Fibroblast of skin of left biceps (primary cell): ENCODE measurements at places on chromosomes 6 and 20.

DNA sequence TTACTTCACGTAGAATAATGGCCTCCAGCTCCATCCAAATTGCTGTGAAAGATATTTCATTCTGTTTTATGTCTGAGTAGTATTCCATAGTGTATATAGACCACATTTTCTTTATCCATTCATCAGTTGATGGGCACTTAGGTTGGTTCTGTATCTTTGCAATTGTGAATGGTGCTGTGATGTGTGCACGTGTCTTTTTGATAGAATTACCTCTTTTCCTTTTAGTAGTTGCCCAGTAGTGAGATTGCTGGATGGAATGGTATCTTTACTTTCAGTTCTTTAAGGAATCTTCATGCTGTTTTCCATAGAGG, 91.8 kb downstream of the CARMIL1 start:
- no peak for DNase-seq

DNA sequence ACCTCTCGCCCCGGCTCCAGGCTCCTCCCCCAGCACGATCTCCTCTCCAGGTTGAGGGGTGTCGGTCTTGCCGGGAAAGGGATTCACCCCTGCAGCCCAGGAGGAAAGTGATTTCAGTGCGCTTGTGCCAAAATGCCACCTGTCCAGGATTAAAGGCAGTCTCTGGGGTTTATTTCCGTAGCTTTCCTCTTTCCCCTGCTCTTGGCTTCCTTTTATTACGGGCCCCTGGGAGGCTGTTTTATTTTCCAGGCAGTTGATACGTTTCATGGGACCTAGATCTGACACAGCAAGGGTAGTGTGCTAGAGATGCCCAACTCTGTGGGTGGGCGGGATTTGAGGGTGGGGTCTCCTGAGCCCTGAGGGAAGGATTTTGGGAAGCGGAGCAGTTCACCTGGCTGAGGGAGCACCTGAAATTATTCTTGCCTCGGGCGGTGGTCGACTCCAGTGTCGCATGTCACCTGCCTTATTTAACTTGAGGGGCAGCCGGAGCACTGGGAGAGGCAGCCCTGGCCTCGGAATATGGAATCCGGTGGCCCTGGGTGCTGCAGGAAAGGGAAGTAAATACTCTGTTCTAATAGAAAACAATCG, 9.5 kb upstream of the NKX2-2 start:
- no peak for DNase-seq

DNA sequence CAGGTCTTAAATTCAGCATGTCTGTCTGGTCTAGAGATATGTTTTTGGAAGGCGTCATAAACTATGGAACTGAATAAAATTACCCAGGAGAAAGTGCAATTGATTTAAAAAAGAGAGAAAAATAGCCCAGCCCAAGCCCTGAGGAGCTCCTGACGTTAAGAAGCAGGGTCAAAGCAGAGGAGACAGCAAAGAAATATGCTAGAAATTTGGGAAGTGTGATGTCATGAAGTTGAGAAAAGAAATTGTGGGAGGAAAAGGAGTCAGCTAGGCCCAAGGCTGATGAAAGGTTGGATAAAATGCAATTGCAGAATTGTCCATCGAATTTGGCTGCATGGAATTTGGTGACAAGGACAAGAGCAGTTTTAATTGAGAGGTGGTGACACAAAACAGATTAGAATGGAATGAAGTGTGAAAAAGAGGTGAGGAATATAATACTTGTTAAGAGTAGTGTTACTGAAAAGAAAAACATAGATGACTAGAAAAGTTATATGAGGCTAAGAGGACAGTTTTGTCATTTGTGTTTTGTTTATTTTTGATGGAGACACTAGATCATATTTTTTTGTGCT, 381.6 kb downstream of the LAMA2 start:
- DNase-seq, result no peak

DNA sequence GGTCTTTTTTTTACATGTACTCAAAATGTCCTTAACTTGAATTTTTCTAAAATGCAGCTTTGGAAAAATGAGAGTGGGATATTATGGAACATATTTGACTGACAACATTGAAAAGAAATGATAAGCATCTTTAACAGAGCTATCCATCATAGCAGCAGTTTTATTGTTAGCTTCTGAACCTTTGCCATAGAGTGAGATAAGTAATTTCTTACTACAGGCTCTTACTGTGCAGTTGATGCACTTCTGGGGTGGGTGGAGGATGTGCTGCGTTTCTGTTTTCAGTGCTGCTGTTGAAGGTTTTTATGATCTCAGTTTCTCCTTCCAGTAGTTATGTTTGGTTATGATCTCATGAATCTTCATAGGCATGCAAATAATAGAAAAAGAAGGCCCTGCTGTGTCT, 267.0 kb downstream of the TMEM242 start:
- DNase-seq, result no peak

DNA sequence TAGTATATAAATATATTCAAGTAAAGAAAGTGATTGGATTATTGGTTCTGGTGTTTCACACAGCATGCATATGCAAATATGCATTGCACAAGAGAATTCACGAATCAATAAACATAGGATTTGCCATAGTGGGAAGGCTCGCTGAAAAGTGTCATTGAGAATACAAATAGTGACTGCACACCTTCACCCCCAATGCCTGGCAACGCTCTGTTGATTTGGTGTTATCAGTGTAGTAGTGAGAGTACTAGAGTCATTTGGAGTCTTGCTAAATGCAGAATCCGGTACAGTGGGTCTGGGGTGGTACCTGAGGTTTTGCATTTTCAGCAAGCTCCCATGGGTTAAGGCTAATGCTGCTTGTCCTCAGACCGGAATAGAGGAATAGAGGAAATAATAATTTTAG, 49.7 kb upstream of the NAA20 start:
- DNase-seq, result no peak

GRCh38 chr6:47489995-47490394, 12.4 kb downstream of the CD2AP start:
- DNase-seq, result no peak

DNA sequence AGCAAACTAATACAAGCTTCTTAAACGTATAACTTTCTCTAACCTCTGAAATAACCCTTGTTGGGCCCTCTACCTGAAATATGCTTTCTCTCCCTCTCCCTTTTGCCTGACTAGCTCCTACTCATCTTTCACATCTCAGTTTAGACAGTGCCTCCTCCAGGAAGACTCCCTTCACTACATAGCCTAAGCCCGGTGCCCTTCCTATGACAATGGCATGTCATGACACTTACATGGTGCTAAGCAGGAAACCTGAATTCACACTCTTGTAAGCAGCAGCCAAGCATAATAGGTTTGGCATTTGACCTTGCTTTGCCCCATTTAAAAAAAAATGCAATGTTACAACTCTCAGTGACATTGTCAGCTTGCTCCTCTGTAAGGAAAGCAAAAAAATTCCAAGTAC, 33.1 kb upstream of the FBXL4 start:
- DNase-seq, result no peak

DNA sequence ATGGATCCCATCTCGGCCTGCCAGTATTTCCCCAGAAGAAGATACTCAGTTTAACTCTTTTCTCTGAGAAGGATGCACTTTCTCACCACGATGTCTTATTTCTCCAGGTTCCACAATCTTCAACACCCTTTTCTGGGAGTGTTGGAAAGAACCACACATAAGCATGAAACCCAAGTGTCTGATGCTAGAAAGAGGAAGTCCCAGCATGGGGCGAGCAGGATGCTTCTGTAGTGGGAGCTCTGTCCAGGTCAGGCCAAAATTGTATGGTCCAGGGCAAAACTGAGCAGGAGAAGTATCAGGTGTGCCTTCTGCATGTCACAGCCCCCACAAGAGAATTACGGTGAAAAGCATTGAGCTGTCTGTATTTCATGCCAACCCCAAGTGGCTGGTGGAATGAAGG, 11.0 kb downstream of the TREM1 start:
- no peak for DNase-seq

DNA sequence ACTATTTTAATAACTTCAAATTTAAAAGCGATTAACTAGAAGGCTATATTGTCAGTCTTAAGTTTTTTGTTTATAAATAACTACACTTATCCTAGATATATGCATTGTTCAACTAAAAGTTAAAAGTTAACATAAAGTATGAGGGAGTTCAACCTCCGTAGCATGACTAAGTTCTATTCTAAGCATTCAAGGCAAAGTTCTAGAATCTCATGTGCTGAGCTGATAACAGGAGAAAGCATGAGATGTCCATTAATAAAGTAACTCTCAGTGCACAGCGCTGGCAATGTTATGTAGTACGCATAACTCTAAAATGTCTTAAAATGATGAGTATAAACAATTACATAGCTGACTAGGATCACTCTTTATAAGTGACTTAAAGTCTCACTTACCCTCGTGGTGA, 264.8 kb downstream of the RNGTT start:
- no peak for DNase-seq

DNA sequence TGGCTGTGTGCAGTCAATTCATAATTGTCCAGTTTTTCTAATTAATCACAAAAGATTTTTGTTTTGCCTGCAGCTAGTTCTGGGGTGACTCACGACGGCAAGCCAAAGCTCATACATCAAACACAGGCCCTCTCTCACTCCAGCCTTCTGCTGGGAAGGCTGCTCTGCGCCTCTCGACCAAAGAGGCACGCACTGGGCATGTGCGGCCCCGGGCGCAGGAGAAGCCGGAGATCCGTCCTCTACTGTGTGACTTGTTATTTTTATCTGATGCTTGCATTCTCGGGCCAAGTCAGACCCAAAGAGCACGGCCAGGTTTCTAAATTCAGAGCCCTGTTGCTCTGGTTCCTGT, 98.5 kb downstream of the TFAP2A start:
- DNase-seq, result no peak

DNA sequence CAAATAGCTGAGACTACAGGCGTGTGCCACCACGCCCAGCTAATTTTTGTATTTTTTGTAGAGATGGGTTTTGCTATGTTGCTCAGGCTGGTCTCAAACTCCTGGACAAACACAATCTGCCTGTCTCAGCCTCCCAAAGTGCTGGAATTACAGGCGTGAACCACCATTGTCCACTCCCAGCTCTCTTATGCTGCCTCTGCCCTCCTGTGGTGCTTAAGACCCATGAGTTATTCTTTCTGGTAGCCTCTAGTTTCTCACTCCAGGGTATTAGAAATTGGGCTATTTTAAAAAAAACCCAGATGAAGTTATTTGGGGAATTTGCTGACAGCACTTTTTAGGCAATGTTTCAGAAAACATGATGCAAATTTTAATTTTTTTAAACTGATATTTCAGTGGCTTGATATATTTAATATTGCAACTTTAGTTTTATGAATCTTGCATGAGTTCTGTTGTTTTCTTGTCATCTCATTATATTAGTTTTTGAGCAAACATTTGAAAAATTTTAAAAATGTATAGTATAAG, 114.0 kb upstream of the FOXO3 start:
- DNase-seq, result no peak

GRCh38 chr20:24033151-24033550, 44.6 kb upstream of the GGTLC1 start:
- DNase-seq, result no peak

- DNase-seq, result no peak
Measured at GRCh38 chr20:3613821-3614440, 49.3 kb downstream of the GFRA4 start.

- DNase-seq, result no peak
Measured at GRCh38 chr20:37075932-37076685, 19.7 kb downstream of the RBL1 start.

DNA sequence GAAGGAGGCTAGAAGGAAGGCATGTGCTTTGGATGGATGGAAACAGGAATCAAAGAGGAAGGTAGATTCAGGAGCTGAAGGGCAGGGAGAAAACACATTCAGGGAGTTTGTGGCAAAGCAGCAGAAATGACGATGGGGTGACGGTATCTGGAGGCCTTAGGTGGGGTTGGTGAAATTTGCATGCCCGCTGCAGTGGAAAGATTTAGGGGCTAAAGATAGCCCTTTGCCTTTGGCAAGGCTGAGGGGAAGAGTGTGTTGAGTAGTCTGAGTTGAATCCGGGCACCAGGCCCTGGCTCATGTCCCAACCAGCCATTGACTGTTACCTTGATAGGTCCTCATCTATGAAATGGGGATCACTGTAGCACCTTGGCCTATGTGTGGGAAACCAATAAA, 1.3 kb downstream of the GZF1 start:
- no peak for DNase-seq

- peak; percentile 21 for DNase-seq
Measured at GRCh38 chr6:71294121-71294523, 5.5 kb downstream of the OGFRL1 start.

DNA sequence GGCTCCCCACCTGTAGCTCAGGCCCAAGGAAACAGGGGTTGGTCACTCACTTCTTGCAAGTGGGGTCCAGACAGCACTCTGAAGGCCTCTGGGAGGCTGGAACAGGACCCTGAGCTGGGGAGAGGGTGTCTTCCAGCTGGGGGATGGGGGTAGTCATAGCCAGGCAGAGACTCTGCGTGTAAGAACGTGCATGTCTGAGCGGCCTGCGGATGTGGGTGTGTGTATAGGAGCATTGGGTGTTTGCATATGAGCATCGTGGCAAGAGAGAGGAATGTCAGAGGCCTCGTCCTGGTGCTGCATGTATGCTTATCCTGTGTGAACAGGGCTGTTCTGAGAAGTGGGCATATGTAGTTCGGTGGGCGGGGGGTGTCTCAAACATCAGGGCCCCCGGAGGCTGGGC, 12.1 kb downstream of the BPIFB3 start:
- no peak for DNase-seq

DNA sequence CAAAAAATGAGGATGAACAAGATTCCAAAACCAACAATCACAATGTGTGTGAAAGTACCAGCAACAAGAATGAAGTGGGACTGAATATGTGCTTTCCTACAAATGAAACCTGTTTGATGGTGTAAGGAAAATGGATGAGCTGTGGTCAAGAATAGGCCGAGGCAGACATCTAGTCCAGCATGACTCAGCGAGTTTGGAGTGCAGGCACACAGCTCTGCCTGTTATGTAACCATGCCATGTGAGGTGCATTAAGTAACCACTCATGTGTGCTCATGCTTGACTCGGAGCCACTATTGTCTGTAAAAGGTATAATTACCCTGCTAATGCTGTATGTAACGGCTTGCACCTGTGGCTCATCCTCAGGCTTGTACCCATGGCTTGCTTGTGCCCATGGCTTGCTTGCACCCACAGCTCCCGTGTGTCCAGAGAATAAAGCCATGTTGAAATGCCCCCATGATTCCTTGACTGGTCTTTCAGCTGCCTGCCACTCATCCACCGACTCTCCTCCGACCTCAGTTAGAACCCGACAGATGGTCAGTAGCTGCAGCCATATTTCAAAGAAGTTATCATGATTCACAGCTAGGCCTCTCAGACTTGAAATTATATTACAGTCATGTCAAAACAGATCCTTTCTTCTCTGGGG, 98.7 kb downstream of the BACH2 start:
- DNase-seq, result no peak

- DNase-seq, result no peak
Measured at GRCh38 chr6:113451049-113451448, 406.1 kb upstream of the MARCKS start.

- DNase-seq, result no peak
Measured at GRCh38 chr20:58547623-58548475, 32.6 kb upstream of the APCDD1L start.

GRCh38 chr6:13303668-13304017, 24.7 kb downstream of the TBC1D7 start:
- DNase-seq, result no peak

GRCh38 chr20:2879146-2879545, 5.9 kb downstream of the PTPRA start:
- DNase-seq, result peak; percentile 61

GRCh38 chr20:62838128-62838891, 21.5 kb downstream of the COL9A3 start:
- DNase-seq, result no peak
